ENCODE measurements at places on chromosomes 6 and 20.

GRCh38 chr6:36428911-36429310 is 13.7 kb downstream of the PXT1 start:
- DNase-seq, result no peak

DNA sequence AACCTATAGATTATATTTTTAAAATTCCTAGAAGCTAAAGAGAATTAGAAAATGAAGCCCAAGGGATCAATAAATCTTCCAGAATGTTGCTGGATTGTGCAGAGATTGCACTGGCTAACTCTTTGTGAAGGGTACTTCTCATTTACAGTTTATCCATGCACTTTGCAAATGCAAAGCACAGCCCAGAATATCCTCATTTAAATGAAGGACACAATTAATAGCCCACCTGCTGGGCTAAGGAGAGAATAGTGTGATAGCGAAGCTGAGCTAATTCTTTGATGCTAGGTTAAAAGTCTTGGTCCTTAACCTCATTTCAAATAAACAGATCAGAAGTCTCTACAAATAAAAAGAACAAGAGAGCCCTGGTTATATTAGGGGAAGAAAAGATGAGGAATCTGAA is 72.5 kb downstream of the SMPDL3A start:
- no peak for DNase-seq

- peak; percentile 73 for DNase-seq
Measured at GRCh38 chr6:113591896-113592827, 265.0 kb upstream of the MARCKS start.

DNA sequence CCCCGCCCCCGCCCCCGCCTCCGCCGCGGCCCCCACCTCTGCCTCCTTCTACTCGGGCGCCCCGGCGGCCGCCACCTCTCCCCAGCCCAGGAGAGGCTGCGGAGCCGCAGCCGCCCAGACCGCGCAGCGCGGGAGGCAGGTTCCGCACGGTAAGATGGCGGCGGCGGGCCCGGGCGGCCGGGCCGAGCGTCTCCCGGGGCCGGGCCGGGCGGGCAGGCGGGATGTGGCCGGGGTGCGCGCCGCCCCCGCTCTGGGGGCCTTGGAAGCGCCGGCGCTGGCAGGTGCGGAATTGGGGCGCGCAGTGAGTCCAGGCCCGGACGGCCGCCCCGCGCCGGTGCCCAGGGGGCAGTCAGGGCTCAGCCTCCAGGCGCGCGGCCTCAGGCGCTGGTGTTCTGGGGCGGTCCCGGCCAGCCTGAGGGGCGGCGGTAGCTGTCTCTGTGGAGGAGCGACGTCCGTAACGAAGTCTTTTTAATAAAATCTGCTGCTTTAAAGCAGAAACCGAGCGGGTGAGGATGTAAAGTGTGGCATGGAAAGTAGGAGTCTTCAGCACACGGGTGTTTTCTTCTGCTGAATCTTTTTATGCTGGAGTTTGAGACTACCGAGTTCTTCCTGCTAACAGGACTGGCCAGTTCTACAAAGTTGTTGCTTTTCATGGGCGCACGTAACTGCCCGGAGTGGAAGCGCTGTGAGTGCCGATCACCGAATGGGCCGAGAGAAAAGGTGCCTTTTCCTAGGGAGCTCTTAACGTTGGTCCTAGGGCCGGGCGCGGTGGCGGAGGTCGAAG is at the start of gene GID8:
Gene GID8 (plus strand): TSS at position 43 of the 784 bp plus-strand sequence. CDS start 3,356 bp downstream, outside the sequence.
- peak; percentile 49 for DNase-seq

DNA sequence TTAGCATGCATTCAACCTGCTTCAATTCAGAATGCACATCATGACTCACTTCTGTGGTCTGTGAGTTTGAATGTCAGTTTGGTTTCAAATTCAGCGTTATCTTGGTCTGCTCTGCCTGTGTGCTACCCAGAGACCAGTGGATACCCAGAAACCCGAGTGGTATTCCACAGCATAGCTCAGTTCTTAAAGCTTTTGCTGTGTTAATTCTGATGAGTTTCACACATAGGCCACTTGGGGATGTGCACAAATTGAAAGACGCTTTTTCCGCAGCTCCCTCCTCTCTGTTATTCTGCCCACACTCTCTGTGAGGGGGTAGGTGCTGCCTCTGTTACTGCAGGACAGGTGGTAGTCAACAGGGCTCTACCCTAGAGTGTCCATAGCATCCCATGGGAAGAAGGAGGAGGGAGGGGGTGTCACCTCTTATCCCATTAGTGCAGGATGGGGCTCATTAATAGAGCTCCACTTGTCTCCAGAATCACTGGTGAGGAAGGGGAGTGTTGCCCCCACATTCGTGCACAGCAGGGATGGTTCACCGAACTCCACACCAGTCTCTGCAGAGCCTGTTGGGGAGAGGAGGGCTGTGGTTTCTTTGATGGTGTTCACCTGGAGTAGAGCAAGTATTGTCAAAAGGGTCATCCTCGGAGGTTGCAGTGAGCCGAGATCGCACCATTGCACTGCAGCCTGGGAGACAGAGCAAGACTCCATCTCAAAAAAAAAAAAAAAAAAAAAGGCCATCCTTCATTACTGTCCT is 29.2 kb upstream of the SDCBP2 start:
- DNase-seq, result peak; percentile 62
